Esophagus muscularis mucosa (tissue), 4 donors: ENCODE measurements at places on chromosomes 16 and 17.

DNA sequence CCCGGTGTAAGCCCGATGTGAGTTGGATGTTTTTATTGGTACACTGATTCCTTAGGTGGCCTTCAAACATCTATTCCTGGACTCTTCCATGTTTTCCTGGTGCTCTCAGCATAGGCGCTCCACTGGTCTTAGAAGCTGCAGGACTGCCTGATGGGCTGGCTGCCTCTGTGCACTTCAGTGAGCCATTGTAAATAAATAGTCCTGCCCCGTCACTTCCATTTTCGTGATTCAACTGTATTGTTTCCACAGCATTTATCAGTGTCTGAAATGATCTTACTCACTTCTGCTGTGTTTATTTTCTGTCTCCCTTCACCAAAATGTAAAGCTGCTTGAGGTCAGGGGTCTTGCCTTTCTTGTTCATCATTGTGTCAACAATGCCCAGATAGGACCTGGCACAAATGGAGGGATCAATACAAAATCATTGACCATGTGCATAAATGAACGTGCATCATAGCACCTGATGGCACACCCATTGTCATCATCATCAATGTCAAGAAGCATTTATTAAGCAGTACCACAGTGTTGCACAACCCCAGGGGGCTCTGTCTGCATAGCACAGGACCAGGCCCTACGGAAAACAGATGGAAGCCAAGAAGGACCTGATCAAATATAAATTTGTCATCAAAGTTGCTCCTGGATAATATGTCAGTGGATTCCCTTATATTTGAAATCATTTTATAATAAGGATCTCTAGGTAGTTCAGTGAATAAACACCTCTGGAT lies 66.6 kb upstream of the CPHXL start:
- H3K4me3 ChIP-seq: no peak overlapping the region

DNA sequence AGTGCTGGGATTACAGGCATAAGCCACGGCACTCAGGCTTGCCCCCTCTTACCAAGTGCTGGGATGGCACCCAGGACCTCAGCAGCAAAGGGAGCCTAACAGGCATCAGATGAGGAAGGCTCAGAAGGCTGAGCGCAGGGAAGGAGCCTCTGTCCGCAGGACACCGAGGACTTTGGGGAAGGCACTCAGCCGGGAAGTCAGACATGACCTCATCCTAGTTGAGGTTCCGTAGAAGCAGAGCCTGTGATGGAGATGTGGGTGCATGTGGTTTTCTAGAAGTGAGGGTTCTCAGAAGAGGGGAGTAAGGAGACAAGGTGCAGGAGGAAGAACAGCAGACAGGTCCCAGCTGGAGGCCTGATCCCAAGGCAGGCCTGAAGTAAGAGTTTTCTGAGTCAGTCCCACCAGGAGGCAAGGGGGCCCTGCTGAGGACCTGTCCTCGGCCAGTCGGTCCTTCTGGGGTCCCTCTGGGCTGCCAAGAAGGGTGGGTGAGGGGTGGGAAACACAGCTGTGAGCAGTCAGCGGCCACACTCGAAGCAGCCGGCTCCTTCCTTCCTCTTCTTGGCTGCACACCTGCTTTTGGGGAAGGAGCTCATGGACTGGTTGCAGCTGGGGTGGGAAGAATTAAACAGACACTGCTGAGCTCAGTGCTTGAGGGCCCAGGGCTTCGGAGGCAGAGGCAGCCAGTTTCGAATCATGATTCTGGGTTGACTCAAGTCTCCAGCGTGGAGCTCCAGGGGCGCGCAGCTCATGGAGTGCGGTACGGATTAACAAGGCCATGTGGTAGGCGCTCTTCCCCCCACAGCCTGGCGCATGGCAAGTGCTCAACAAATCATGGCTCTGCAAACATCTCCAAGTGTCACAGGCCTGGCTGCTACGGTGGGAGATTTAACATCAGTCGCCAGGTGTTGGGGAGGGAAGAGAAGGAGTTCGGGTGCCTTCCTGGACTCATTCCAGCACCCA lies 38.9 kb upstream of the SNN start:
- no peaks in the 10 kb centered on the region for H3K27me3 ChIP-seq
- H3K4me1 ChIP-seq: peaks cover 39% of the 10 kb centered on the region

GRCh38 chr16:23398987-23399805 lies 53.8 kb downstream of the COG7 start:
- peaks cover 23% of the 10 kb centered on the region for H3K4me1 ChIP-seq
- no peak overlapping the region for H3K4me3 ChIP-seq
- H3K36me3 ChIP-seq: peaks cover 85% of the 10 kb centered on the region
- DNase-seq: no peak
- no peak overlapping the region for H3K27ac ChIP-seq

GRCh38 chr17:57113656-57114055 lies 28.6 kb downstream of the AKAP1 start:
- H3K4me1 ChIP-seq: peaks cover 48% of the 10 kb centered on the region
- H3K27me3 ChIP-seq: no peaks in the 10 kb centered on the region

DNA sequence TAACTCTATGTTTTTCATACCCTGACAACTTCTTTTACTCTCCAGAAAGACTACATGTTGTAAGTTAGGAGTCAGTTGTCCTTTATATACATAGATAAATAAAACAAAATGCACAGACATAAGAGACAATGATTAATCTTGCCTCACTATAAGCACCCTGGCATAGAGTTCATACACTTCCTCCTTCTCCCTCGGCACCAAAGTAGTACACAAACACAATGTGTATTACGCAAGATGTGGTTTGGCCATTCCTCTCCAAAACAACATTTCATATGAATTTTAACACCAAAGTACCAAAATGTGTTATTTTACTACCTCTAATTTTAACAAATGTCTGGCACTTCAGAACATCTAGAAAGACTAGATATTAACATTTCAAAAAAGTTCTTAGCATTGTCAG lies 17.2 kb upstream of the SLFN11 start:
- no peak for DNase-seq
- H3K4me1 ChIP-seq: no peaks in the 10 kb centered on the region
- H3K27me3 ChIP-seq: no peaks in the 10 kb centered on the region
- no peaks in the 10 kb centered on the region for H3K36me3 ChIP-seq

GRCh38 chr17:56897646-56898424 lies 16.0 kb downstream of the TRIM25 start:
- H3K4me3 ChIP-seq: no peak overlapping the region
- no peaks in the 10 kb centered on the region for H3K4me1 ChIP-seq
- H3K27me3 ChIP-seq: no peaks in the 10 kb centered on the region
- H3K27ac ChIP-seq: no peak overlapping the region
- no peak for DNase-seq
- H3K36me3 ChIP-seq: peaks cover 100% of the 10 kb centered on the region
